NCI-H524 treated with DMSO at 0.1 percent for 48 hours (cell line): ENCODE measurements at places on chromosomes 6 and 20.

GRCh38 chr6:125872259-125872921 is 81.6 kb downstream of the NCOA7 start:
- no peak for DNase-seq

DNA sequence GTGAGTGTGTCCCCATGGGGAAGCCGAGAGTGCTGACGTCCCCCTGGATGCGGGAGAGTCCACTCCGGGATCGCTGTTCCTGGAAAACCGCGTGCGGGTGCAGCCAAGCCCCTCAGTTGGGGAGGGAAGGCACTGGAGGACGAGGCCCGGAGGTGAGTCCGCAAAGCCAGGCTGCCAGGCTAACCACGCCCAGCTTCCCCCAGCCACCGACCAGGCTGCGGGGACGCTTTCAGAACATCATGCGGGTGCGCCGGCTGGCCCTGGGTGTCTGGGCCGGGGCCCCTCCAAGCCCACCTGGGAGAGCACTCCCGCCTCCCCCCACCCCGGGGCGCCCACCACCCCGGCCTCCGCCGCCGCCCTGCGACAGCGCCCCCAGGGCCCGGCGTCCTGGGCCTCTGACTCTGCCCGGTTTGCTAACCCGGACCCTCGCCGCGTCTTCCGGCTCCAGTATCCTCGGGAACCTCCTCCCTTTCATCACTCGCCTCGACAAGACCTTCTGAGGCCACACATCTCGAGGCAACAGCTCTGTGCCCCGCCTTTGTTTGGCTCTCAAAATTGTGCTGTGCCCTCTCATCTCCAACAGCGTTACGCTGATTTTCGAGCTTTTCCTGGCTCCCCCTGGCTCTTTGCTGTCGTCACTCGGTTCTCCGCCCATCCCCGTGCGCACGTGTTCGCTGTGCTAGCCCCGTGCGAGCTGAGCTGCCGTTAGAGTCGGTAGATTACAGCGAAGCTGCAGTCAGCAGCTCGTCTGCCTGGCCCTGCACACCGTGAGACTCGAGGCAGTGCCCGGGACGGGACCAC is 47.1 kb upstream of the ENTPD6 start:
- no peak for DNase-seq

- no peak for DNase-seq
Observed at GRCh38 chr20:45873409-45874103, 7.5 kb upstream of the ZSWIM1 start.

DNA sequence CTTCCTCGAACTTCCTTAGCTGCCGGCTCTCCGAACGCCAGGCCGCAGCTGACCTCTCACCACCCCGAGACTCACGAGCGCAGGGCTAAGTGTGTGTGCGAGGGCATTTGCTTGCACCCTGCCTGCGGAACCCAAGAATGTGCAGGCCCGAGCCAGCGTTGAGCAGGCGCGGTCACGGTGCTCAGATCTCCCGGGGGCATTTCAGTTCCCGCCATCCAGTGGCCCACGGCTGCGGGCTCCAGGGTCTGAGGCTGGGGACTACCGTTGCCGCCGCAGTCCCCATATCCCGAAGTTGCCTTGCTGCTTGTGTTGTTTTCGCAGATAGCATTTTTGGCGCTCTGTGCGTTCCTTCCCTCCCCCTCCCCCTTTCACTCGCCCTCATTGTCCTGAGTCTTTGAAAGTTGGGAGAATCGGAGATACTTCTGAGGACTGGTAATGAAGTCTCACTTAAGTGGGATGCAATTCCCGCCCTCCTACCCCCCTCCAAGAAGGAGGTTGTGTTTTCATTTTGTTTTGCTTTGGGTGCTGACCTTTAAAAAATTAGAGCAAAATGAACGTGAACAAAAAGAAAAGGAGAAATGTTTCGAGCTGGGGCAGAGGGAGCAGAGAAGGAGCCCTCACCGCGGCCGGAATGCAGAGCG is 1.7 kb downstream of the NR2E1 start:
- no peak for DNase-seq

DNA sequence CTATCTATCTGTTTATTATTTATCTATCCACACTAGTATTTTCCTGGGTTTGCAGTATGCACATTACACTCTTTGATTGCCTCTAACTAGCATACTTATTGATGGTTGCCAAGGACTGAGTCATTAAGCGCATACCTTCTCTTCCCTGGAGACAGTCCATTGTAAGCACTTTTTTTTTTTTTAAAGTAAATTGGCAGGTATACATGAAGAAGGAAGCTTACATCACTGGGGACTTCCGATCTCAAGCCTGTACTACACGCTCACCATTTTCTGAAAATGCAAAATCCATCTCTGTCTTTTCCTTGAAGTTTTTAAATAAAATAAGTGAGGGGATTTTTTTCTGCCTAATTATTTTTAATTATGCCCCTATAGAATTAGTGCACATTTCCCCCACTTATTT is 63.5 kb downstream of the HMGN3 start:
- no peak for DNase-seq

DNA sequence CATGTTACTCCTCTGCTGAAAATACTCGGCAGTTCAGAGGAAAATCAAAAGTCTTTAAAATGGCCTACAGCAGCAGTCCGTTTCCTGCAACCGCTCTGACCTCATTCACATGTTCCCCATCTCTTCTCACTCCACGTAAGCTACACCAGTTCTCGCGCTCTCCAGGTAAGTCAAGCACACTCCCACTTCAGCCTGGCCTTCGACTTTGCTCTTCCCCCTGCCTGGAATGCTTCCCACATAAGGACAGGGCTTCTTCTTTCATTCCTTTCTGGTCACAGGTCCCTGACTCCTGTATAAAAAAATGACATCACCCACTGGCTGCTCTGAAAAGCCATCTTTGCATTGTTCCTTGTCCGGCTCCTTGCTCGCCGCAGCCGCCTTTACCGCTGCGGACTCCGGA is 42.7 kb downstream of the MGME1 start:
- DNase-seq: no peak

GRCh38 chr6:166341977-166342348 is 382 bp downstream of the SFT2D1 start:
- no peak for DNase-seq

DNA sequence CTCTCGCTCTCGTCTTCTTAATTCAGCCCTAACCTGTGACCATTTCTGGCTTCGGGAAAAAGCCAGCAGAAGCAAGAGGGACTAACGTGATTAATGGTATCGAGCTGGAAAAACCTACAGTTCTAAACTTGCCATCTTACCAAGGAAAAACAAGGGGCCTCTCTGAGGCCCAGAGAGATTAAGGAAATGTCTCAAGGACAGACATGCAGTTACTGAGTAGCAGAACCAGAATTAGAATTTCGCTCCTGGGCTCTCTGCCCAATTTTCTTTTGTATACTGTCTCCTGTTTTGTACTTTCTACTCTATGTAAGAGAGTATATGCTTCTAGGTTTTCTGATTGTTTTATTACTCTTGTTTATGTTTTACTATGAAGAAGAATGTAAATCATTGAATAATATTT is 67.8 kb upstream of the LTV1 start:
- no peak for DNase-seq

DNA sequence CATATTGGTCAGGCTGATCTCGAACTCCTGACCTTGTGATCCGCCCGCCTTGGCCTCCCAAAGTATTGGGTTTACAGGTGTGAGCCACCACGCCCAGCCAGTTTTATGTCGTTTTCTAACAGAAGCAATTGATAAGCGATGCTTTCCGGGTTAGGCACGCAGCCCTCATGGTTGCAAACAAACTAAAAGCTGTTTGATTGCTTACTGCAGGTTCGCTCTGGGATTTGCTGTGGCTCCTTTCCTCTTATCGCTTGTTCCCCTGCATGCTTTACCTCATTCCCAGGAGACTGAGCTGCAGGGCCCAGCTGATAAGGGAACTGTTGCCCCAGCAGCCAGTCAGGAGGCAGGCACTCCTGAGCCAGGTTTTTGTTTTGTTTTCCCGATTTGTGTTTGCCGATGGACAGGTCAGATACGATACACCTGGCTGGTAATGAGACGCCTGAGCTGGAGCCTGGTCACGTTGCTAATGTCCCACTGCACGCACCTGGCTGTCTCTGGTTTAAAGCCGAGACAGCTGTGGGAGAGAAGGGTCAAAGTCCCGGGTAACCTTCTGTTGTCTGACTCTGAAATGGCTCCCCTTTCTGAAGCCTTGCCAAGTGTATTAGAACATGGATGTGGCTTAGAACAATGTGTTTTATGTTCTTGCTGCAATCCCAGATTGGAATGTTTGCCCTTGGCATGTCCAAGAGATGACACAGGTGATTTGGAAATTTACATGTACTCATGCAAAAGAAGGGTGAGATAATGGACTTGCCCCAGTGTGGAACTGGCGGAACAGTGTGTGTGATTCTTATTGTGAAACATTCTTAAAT is 19.9 kb downstream of the DSP start:
- DNase-seq: no peak

- DNase-seq: no peak
Observed at GRCh38 chr6:158737710-158738615, 81.2 kb downstream of the EZR start.

DNA sequence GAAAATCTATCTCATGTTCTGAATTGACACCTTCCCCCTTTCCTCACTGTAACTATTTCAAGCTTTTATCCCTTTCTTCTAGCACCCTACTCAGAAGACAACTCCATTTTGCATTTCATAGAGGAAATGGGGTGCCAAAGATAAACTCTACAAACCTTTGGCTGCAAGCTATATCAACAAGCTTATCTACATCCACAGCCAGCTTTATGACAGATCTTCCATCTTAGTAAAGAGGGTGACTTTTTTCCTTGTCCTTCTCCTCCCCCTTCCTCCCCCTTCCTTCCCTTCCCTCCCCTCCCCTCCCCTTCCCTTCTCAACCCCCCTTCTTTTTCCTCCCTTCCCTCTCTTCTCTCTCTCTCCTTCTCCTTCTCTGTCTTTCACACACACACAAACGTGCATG is 58.0 kb upstream of the OLIG3 start:
- DNase-seq: no peak

GRCh38 chr6:144730088-144730645 is 445.0 kb downstream of the UTRN start:
- DNase-seq: no peak

GRCh38 chr6:19836799-19837510 is at the start of gene ID4:
ID4 (plus strand) TSS chr6:19837370; CDS start chr6:19837755, 385 bp downstream.
- DNase-seq: peak; percentile 85

GRCh38 chr6:33604941-33605854 is 15.9 kb upstream of the ITPR3 start:
- no peak for DNase-seq

DNA sequence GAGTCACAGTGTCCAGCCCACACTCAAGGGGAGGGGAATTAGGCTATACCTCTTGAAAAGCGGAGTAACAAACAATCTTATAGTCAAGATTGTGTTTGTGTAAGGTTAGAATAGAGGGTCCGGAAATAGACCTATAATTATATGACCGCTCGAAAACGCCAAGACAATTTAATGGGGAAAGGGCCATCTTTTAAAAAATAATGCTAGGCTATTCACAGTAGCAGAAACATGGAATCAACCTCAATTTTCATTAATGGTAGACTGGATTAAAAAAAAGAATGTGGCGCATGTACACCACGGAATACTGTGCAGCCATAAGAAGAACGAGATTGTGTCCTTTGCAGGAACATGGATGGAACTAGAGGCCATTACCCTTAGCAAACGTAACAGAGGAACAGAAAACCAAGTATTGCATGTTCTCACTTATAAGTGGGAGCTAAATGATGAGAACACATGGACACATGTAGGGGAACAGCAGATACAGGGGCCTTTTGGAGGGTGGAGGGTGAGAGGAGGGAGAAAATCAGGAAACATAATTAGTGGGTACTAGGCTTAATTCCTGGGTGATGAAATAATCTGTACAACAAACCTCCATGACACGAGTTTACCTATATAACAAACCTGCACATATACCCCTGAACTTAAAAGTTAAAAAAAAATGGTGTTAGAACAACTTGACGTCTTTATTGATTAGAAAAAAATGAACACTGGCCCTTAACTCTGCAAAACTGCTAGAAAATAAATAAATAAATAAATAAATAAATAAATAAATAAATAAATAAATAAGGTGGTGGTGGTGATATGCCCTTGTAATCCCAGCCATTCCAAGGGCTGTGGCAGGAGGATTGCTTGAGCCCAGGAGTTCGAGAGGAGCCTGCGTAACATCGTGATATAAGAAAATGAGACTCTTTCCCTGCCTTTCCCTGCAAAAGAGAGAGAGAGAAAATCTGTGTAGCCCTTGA is 30.3 kb downstream of the TOP1 start:
- no peak for DNase-seq

GRCh38 chr6:134447883-134448387 is 130.0 kb upstream of the SGK1 start:
- DNase-seq: no peak
